ENCODE measurements at places on chromosomes 3 and 15.
A peak's percentile ranks its signal among the peaks of the same experiment; 100 is the strongest.

DNA sequence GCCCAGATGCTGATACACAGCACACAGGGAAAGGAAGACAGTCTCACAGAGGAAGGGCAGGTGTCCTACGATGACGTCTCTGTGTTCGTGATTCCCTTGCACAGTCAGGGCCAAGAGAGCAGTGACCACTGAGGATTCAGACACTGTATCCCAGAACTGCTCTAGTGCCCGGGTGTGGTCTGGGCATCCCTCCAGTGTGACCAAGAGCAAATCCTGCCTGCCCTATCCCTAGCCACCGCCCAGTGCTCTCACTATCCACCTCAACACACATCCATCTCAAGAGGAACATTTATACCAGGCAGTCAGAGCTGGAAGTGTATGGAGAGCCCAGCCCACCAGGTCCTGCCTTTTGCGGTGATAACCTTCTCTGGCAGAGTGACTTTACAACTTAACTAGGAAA, 4.1 kb downstream of the PPM1M start:
- no peak for DNase-seq

DNA sequence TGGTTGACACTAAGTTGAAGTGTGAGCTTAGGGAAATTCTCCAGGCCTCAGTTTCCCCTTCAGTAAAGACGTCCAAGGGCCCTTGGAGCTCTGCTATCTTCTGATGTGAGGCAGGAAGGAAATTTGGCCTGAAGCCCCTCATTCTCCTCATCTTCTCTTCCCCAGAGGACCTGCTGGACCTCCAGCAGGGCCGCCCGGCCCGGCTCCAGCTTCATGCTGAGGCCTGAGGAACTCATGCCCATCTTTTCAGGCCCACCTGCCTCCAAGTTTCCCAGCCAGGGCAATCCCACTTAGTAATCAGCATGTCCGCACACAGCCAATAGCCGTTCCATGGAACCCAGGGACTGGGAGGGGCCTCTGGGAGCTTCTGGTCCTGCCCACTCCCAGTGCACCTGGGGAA, 4.0 kb downstream of the LRRC15 start:
- DNase-seq = no peak

- no peak for DNase-seq
These were observed 25.6 kb downstream of the IQCB1 start for GRCh38 chr3:121809249-121809648.

- DNase-seq = no peak
These were observed 14.5 kb upstream of the CFAP20DC start for GRCh38 chr3:59064276-59064675.

- no peak for DNase-seq
These were observed 23.1 kb downstream of the DAPK2 start for GRCh38 chr15:64023220-64023619.

- no peak for DNase-seq
These were observed 92.7 kb upstream of the TMC3 start for GRCh38 chr15:81466741-81467140.

- no peak for DNase-seq
These were observed 7.4 kb downstream of the RRP9 start for GRCh38 chr3:51934139-51934850.

GRCh38 chr15:51576911-51577500, 45.6 kb downstream of the DMXL2 start:
- peak; percentile 66 for DNase-seq

GRCh38 chr3:183116025-183116614, 16.8 kb upstream of the MCCC1 start:
- no peak for DNase-seq

- DNase-seq = peak; percentile 24
These were observed 132.5 kb downstream of the FOXP1 start for GRCh38 chr3:71451060-71451459.

DNA sequence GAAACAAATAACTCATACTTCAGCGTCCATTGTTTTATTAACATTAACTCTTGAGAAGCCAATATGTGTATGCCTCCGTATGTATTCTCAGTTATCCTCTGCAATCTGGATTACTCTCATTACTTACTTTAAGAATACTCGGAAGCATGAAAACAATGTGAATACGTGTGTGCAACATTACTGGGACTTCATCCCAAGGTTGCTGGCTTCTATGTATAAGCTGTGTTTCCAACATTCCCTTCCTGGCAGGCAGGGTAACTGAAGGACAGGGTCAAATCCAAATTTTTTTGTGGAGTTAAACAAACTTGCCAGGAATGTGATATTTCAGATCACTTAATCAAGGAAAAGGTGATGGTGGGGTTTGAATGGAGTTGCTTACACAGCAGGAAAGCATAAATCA, 34.5 kb upstream of the NR1I2 start:
- DNase-seq = no peak

DNA sequence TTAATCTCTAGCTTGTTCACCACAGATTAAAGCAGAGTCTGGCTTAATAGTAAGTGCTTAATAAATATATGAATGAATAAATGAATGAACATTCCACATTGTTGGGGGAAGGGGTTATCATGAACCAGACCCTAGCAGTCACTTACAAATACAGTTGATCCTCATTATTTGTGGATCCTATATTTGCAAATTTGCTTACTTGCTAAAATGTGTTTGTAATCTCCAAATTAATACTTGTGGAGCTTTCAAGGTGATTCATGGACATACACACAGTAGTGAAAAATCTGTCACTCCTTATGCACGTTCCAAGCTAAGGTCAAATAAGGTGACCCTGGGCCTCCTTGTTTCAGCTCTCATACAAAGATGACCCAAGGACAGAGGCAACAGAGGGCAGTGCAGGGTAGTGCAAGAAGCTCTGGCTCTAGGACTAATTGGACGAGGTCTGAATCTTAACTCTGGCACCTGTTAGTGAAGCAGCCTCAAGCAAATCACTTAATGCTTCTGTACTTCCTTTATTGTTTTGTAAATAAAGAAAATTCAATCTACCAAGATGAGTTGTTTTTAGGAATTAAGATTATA, 112.8 kb upstream of the C2CD4B start:
- DNase-seq = no peak

- peak; percentile 74 for DNase-seq
These were observed 75.1 kb downstream of the ATP10A start for GRCh38 chr15:25787855-25788520.

GRCh38 chr3:121477589-121477988, 68.2 kb downstream of the POLQ start:
- DNase-seq = peak; percentile 83

GRCh38 chr3:163056874-163057497, 1560.4 kb downstream of the OTOL1 start:
- DNase-seq = peak; percentile 43

GRCh38 chr3:159513867-159514380, 474.7 kb upstream of the IL12A start:
- DNase-seq = peak; percentile 34

- DNase-seq = peak; percentile 76
These were observed 6.7 kb downstream of the ISLR start for GRCh38 chr15:74179983-74180880.

DNA sequence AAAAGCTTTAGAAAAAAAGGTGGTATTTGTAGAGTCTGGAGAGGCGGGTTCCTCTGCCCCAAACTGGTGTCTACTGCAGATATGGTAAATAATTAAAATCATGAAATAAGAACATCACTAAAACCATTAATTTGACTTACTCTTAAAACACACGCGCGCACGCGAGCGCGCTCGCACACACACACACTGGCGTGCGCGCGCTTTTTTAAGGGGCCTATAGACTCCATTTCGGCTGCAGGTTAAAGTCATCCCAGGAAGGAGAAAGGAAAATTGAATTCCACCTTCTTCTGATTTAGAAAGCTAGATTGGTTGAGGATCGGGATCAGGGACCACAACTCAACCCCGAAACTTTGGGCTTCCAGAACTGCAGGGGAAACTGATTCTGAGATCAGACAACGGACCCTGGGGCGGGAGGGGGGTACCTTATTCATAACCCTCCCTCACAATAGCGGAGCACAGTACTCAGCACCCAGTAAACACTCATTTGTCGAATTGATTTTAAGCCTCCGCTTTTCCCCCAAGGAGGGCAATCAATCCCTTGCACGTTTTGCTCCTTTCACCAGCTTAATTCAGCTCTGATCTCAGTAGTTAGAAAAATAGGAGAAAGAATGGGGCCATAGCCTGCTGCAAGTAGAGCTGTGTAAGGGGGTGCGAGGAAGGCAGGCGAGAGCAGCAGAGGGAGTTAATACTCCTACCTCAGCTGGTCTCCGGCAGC, 509 bp upstream of the LRRC3B start:
- no peak for DNase-seq

GRCh38 chr15:85583923-85584390, 203.6 kb downstream of the AKAP13 start:
- peak; percentile 77 for DNase-seq

- DNase-seq = no peak
These were observed 542.3 kb downstream of the EDEM1 start for GRCh38 chr3:5729852-5730251.

- DNase-seq = no peak
These were observed 2.8 kb downstream of the LRRN1 start for GRCh38 chr3:3802046-3802445.

- no peak for DNase-seq
These were observed 170.1 kb downstream of the VPS8 start for GRCh38 chr3:184982076-184982475.

GRCh38 chr3:25527801-25528200, 99.7 kb downstream of the RARB start:
- peak; percentile 44 for DNase-seq

- no peak for DNase-seq
These were observed 4.8 kb upstream of the CCR5 start for GRCh38 chr3:46365737-46366524.

DNA sequence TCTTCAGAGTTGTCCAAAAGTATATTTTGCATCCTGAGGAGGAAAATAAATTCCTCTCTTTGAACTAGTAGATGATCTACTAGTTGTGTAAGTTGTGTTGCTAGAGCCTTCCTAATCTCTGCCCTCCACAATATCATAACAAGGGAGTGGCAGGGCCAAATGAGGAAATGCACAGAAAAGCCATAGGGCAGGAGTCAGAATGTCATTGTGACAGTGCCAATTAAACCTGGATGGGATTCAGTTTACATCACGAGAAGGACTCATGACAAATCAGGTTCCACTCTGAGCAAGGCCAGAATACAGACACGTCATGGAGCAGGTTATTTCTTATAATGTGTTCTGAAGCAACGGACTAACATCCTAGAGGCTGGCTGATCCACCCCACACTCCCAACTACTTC, 483.2 kb downstream of the CNTN6 start:
- no peak for DNase-seq
